Right lobe of liver (tissue), 6 donors: ENCODE measurements at places on chromosomes 2 and 18. TPM values are rescaled to one million over a fixed set of nuclear protein-coding genes. Genes with fewer than 3 reads are reported as not detected.

FIGN gene
- total RNA-seq, result 9.2 TPM

CDCA7 gene
- 0.20 TPM for total RNA-seq

MRO gene
- total RNA-seq, result 3.5 TPM

ALK gene
- total RNA-seq, result not detected

CAPN14 gene
- not detected for total RNA-seq

ABCG8 gene
- 64.0 TPM for total RNA-seq

COL6A3 gene
- 4.5 TPM for total RNA-seq

CD226 gene
- total RNA-seq, result 3.8 TPM

DNA sequence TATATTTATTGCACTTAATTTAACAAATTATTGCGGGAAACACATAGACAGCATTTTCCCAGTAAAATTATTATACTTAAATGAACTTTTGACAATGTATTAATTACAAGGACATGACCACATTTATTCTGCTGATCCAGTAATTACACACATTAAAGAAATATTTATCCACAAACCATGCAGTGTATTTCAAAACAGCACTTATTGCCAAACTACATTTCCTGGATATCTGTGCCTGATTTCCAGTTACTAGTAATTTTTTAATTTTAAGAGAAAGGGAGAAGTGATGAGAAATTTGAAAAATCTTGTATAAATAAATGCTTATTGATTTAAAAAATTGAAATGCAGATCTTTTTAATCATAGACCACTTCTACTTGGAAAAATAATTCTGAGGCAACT, 1458.7 kb upstream of the ACVR2A start:
- DNase-seq, result no peak

DNA sequence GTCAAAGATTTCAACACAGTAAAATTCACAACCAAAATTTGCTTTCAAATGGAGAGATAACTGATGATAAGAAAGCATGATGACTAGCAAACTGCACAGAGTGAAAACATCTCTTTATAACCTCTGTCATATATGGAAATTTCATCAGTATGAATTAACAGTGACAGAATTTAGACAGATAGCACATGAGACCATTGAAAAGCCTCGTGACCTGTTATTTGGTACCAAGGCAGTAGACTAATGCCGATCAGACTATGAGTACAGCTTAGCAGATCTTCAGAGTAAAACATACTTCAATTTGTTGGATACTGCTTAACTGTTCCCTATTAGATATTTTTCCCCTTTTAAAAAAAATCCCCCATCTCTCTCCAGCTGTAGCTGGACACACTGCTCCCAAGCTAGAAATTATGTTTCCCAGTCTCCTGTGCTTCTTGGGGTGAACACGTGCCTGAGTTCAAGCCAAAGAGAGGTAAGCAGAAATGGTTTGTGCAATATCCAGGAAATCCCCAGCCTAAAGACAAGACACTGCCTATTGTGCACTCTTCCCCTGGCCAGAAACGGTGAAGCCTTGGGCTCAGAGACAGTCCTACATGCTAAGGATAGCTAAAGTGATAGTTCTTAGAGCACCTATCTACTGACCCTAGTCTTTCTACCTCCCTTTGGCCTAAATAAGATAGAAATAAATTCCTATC, 256.1 kb downstream of the NCKAP5 start:
- no peak for DNase-seq

DNA sequence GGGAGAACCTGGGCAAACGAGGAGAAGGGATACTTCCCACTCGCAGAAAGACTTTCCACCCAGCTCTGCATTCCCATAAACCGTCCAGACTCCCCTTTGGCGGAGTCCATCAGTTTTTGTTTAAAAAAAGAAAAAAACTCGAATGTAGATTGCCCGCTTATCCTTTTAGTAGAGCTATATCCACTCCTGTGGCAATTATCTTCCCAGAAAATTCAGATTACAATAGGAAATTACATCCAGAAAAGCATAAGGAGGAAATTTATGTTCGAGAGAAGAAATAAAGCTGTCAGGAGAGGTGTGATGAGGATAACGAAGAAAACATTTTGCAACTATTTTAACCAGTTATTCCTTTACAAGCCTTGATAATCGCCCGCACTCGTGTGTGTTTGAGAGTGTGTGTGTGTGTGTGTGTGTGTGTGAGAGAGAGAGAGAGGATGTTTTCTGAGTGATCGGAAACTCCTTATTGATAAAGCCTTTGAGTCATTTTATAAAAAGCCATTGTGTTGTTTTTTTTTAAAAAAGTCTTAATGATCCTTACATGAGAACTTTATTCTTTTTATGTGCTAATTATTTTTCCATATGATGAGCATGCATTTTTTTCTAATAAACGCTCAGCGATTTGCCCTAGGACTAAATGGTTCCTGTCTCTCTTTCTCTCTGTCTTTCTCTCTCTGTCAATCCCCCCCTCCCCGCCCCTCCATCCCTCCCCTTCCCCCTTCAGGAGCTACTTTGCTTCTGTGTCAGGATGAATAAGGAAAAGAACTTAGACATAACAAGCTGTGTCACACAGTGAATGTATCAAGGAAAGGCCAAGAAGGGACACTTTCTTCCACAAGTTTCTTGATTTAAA, 1.1 kb upstream of the PPP3R1 start:
- no peak for DNase-seq

DNA sequence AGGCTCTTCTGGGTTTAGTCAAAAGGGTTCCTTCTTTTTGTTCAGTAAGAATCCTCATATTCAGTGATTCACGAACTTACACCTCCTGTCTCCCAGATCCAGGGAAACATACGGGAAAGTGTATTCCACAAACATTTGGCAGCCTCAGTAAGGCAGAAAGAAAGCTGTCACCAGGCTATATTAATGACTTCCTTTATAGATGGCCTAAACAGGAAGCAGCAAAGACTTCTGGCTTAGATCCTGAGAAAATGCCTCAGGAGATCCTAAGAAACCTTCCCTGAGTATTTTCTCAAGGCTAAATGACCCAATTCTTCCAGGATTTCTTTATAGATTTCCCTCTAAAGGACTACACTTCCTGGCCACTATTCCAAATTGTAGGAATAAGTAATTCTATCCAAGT, 1995.5 kb upstream of the CELF4 start:
- no peak for DNase-seq

GRCh38 chr2:10860814-10861325, 48.3 kb upstream of the PDIA6 start:
- no peak for DNase-seq

- no peak for DNase-seq
These were observed 410.0 kb upstream of the TNP1 start for GRCh38 chr2:217269701-217270484.

GRCh38 chr2:122034777-122035176, 279.3 kb downstream of the TSN start:
- DNase-seq, result no peak

DNA sequence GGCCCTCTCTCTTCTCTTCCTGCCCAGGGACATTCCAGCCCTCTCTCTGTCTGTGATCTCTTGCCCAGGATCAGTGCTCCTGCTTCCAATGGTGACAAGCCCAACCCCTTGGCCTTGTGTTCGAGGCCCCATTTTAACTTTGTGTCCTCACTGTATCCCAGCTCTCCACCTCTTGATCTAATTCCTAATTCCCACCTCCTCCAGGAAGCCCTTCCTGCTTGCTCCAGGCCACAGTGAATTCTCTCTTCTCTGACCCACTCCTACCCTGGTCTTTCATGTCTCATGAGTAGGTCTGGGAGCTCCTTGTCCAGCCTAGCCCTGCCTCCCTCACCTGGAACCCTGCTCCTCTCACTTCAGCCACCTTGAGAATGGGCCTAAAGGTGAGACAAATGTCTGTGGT, 249.1 kb downstream of the CELF4 start:
- DNase-seq, result no peak

DNA sequence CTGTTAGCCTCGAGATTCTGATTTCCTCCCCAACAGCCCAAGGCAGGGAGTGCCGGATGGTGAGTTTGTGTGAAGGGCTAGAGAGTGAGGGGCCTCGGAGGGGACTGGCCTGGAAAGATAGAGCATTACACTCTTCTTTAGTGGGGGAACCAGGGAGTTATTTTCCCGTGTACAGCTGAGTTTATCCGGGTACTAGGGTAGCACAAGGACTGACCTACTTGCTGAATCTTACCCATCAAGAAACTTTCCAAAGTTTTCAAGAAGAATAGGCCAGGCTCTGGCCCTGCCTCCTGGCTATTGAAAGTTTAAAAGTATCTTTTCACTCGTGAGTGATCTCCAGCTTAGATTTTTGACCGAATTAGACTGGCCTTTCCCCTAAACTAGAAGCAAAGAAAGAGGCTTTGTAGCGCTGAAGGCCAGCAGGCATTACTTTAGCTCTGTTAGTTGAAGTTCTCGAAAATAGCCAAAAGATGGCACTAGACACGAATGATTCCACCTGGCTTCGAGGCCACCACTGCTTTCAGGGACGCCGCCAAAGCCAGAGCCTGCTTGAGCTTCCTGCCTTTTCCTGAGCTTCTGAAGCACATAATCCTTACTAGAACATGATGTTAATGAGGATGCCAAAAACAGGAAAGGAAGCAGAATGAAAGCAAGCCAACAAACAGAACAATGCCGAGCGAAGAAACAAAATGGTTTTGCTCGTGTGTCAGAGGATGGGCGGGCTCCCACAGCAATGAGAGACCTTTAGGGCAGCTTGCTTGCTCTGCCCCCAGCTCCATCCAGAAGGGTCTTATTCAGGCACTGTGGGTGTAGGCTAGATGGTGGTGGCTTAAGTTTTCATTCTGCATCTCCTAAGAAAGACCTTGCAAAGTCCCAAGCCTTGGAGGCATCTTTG, 55.8 kb downstream of the TSN start:
- peak; percentile 56 for DNase-seq

GRCh38 chr18:36636237-36636817, 192.5 kb downstream of the TPGS2 start:
- DNase-seq, result no peak

- DNase-seq, result no peak
These were observed 3.0 kb downstream of the LRRFIP1 start for GRCh38 chr2:237630216-237631000.

- peak; percentile 73 for DNase-seq
These were observed 60.7 kb downstream of the DGKD start for GRCh38 chr2:233414777-233415570.

DNA sequence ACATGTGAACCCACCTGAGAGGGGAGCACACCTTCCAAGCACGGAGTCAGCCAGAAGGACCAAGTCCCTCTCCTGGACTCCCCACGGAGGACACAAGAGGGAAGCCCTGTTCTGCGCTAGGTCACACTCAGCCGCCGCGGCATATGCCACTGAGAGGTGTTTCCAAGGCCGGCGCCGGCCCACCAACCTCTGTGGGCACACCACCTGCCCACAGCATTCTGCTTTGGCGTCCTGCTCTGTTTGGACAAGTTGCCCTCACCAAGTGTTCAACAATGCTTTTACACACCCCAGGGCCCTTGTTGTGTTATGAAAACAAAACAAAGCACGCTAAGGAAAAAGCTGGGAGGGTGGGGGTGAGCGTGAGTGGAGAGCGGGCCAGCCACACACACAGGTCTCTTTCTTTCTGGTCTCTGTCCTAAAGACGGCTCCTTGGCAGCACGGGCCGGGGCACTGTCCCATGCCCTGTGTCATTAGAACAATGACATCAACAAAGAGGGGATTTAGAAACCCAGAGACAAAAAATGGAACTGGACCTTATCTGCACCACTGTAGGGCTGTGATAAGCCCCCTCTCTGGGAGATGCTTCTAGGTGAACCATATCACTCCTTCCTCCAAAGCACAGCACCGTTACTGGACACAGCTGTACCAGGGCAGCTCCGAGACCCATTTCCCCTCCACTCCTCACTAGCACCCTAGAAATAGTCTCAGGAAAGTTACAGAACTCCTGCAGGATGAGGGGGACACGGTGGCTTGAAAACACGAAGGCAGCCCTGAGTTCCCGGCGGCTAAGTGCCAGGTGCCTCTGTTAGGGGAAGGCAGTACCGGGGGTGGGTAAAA, 17.0 kb downstream of the SMAD7 start:
- no peak for DNase-seq

DNA sequence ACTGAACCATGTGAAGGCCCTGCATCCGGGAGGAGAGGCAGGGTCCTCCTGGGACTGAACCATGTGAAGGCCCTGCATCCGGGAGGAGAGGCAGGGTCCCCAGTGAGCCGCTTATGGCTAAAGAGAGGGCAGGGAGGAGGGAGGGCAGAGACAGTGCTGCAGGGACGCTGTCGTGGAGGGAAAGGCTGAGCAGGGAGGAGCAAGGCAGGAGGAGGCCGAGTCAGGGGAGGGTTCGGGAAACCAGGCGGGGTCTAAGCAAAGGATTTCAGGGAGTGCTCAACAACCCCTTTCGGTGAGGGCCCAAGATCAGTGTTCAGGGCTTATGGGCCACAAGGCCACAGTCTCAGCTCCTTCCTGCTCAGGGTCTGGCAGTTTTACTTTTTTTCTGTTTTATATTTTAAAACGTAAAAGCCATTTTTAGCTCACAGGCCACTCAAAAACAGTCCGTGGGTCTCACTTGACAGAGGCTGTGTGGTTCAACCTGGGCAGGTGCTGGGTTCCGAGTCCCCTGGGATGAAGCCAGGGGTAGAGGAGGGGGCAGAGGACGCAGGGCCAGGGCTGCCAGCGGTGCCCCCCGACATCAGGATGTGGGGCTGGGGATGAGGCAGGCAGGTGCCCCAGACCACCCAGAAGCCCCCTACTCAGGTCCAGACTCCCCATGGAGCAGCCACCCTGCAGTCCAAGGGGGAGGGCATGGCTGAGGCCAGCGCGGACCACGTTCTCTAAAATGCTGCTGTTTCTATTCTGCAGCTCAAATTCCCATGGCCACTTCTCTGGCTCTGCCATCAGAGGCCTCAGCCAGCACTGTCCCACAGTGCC, 5.2 kb downstream of the TMEM18 start:
- no peak for DNase-seq

GRCh38 chr2:151556121-151556520, 146.4 kb downstream of the RIF1 start:
- no peak for DNase-seq

GRCh38 chr18:3541549-3542386, 91.8 kb downstream of the TGIF1 start:
- no peak for DNase-seq

- DNase-seq, result no peak
These were observed 2.0 kb downstream of the NPC1 start for GRCh38 chr18:23584019-23584983.

- no peak for DNase-seq
These were observed 7.8 kb upstream of the TMEM163 start for GRCh38 chr2:134726645-134727044.
